ENCODE measurements at places on chromosomes 11 and 22.

DNA sequence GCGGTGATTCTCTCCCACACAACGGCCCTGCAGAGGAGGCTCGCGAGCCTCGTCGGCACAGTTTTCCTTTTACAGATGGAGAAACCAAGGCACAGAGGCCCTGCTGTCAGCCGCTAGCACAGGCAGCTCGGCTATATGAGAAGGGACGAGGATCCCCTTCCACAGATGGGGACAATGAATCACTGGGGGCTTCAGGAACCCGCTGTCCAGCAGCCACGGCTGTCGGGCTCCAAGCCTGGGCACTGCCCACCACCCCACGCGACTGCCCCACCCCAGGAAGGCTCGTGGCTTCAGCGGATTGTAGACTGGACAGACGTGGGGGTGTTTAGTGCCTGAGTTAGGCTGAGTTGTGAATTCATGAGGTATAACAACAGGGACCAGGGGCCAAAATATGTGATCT is 17.2 kb upstream of the FGF3 start:
- no peak for DNase-seq

DNA sequence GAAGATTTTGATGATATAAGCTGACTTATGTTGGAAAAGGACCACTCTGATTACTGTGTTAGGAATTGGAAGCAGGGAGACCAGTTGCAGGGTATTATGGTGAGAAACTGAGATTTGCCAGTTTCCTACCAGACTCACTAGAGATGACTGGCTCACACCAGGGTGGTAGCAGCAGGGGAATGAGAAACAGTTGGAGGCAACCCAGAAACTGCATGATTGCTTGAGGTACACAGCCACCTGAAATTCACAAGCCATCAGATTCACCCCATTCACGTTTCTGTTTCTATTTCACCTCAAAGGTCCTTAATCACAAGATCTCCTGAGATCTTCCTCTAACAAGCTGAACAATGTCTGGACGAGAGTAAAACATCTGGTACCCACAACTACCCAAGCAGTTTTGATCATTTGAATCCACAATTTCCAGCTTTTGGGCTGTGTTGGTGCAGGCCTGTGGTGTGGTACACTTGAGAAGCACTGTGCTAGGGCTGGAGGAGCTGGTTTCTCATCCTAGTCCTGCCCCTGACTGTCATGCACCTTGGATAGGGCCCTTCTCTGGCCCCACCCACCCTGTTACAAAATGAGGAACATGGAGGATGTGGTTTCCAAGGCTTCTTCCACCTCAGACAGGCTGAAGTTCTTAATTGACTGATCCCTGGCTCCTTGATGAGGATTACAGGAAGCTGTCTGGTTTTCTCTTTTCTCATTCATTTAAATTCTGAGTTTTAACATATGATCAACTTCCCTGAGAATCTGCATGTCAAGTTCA is 233.4 kb downstream of the INSC start:
- DNase-seq, result no peak

DNA sequence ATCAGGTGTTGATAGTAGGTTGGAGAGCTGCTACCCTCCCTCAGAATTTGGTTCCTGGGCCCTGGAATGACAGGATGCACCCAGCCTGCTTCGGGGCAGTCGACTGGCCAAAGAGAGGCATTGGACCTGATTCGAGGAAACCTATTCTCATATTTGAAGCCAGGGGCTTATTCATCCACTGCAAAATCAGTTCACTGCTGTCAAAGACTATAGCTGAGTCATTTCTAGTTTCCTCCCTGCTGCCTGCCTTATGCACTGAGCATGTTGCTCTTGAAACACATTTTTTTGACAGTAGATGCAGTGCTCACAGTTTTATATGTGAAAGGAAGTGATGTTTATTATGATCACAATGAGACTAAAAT is 565.4 kb downstream of the ETS1 start:
- DNase-seq, result peak; percentile 59

DNA sequence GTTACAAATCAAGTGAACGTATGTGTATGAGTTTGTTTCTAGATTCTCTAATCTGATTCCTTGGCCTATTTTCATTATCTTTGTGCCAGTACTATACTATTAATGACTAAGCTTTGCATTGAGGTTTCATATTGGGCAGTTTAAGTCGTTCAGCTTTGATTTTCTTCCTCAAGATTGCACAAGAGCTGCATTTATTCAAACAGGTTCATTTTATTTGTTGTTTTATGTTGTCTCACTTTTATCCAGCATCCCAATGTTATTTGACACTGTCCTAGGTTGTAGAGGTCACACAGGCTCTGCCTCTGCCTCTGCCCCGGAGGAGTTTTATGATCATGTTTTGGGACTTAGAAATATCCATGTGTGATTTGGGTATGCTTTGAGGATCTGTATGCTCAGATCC is 79.8 kb downstream of the TEAD1 start:
- DNase-seq, result no peak

DNA sequence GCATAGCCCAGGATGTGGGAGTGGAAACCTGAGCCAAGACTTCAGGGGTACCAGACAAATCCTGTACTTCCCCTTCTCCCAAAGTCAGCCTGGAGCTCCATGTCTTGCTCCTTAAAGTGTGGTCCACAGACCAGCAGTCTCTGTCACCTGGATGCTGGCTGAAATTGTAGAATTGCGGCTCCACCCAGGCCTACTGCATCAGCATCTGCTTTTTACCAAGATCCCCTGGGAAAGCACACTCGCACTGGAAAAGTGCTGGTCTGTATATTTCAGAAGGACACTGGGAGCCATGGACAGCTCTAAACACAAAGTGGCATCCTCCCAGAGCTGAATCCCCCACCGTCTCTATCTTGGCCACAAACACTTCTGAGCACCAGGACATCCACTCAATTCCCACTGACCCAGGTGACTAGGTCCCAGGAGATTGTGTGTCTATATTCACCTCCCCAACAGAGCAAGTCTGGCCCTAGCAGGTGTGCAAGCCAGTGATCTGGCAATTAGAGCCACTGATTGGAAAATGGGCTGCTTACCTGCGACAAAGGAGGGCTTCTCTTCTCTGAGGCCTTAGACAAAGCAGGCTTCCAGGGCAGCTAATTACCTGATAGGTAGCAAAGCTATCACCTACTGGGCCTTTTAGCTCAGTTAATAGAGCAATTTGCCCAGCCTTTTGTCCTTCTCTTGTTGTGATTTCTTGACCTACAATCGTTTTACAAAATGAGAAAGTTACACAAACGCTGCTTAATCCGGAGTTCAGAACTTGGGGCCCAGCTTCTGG is 443.3 kb downstream of the MN1 start:
- no peak for DNase-seq

DNA sequence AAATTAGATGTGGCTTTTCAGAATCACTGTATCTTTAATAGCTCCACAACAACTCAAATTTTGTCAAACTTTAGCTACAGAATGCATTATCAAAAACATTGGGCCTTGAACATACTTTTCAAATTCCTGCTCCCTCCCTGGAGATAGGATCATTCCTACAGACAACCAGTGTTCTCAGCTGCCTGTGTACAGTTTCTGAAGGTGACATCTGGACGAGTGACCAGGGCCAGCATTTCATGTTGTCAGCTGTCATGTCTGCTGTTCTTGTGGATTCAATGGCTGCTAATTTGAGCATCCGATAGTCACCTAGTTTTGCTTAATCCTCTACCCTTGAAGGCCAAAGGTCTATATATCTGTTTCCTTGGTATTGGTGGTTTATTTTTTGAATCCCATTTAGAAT is 188.2 kb downstream of the DBX1 start:
- DNase-seq, result no peak

GRCh38 chr11:111624608-111625007 is 22.4 kb downstream of the SIK2 start:
- no peak for DNase-seq

GRCh38 chr22:46547179-46547882 is 9.9 kb upstream of the CELSR1 start:
- DNase-seq, result no peak

GRCh38 chr11:113393501-113393985 is 6.0 kb downstream of the ANKK1 start:
- no peak for DNase-seq

GRCh38 chr11:126722956-126723664 is 277.5 kb downstream of the KIRREL3 start:
- no peak for DNase-seq

- no peak for DNase-seq
These were observed 898 bp downstream of the ZNF215 start for GRCh38 chr11:6927030-6927617.

GRCh38 chr11:61871158-61871597 is 20.2 kb downstream of the FADS3 start:
- DNase-seq, result peak; percentile 73

DNA sequence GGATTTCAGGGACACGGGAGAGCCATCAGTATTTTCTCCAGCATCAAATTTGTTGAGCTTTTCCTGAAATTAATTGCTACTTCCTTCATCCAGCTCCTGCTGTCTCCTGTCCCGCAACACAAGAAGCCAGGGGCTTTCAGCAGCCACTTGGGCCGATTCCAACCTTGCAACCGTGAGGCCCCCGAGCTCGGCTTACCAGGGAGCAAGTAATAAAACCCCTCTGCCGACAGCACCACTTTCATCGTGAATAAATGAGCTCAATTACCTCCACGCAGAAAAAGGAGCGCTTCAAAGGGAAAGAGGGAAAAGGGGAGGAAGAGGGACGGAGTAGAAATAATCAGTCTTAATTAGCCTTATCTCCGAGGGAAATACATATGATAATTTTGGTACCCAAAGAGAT is 76.6 kb downstream of the CELSR1 start:
- DNase-seq, result no peak

GRCh38 chr11:62449451-62449851 is 30.6 kb downstream of the SCGB1A1 start:
- no peak for DNase-seq

- no peak for DNase-seq
These were observed 2.3 kb downstream of the GAB2 start for GRCh38 chr11:78415338-78415737.

GRCh38 chr22:45565973-45566372 is 63.3 kb downstream of the FBLN1 start:
- no peak for DNase-seq

GRCh38 chr11:32003335-32003734 is 87.5 kb upstream of the RCN1 start:
- no peak for DNase-seq

GRCh38 chr11:113942256-113942655 is 32.7 kb upstream of the HTR3A start:
- DNase-seq, result no peak

- no peak for DNase-seq
These were observed 40.3 kb upstream of the SHISAL1 start for GRCh38 chr22:44353041-44353440.

- DNase-seq, result no peak
These were observed 32.2 kb downstream of the ART5 start for GRCh38 chr11:3609416-3610265.

DNA sequence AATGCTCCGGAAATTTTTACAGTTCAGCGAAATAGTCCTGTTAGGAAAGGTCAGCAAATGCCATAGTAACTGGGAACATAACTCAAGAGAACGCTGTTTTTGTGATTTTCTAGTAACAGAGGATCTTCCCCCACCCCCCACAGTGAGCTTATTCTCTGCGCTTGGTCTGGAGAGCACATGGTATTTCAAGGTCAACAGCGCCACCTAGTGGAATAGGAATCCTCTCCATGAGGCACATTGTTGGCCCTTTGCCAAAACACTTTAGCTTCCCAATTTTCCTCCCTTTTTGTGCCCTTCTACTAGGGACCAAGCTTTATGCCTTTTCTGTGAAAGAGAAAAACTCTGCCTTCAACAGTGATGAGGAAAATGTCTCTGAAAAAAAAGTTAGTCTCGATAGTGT is 13.2 kb upstream of the OR4C12 start:
- DNase-seq, result peak; percentile 41

- DNase-seq, result no peak
These were observed 16.0 kb upstream of the FJX1 start for GRCh38 chr11:35602160-35602793.

- no peak for DNase-seq
These were observed 98.6 kb downstream of the KIAA1671 start for GRCh38 chr22:25051073-25051472.

DNA sequence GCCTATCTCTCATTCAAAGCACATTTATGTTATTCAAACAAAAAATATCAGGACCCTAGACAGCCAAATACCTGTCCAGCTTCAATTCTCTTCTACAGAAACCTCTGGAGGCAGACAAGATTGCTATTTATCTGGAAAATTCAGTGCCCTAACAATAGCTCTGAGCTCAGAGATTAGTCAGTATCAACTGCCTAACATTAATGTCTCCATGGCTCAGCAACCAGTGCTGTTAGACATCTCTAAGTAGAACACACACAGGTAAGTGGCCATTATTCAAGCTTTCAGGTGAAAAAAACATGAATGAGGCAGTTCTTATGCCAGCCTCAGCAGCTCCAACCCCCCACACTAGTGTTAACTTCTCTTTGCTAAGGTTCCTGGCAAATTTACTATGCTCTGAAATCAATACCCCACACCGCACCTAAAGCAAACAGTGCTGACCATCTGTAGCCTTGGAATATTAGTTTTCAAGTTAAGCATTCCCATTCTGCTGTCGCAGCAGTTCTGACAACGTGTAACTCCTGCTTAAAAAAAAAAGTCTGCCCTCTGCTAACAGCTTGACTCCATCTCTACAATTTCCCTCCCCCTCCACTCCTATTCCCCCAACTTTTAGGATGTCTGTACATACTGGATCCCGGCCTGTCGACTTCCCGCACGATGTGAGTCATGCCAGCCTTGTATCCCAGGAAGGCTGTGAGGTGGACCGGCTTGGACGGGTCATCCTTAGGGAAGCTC is 1.5 kb downstream of the RPL3 start:
- no peak for DNase-seq

DNA sequence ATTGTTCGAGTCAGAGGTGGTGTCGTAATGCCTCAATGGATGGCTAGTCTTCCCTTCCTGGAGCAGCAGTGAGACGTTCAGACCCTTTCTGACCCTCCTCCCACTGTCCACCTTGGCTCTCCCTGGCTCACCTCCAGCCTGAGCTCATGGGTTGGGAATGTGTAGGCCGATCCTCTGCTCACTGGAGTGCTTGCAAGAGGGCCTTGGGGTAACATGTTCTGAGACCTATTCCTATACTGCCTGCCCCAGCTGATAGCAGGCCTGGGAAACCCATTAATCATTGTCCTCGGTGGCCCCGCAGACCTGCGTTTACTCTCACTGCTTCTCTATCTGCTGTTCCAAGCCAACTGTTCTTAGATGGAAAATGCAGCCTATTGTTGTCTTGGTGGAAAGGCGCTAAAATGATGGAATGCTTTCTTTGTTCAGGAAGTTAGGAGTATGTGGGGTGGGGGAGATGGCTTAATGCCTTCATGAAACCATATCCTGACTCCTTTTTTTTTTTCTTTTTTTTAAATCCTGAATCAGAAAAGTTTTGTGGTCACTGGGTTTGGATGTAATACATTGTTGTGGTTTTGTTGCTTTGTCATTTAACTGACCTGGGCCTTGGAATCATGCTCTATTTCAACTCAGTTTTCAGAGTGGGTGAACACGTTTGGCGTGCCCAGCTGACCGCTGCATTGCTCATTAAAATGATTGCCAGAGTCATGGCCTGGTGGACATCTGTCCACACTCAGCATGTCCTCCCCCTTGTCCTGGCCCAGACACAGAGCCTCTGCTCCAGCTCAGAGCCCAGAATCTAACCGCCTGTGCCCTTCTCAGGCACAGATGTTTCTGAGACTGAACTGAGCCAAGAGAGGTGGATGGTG is 72.5 kb downstream of the MICAL2 start:
- no peak for DNase-seq

Data from activated CD8-positive, alpha-beta memory T cell treated with anti-CD3 and anti-CD28 coated beads, Interleukin-2, amount 10 ng/mL, durations not matched to agents 7 days and 5 days (primary cell).